ENCODE measurements at places on chromosomes 16 and 17.

GRCh38 chr16:79970551-79971236 lies 370.2 kb upstream of the MAF start:
- no peak for DNase-seq

- no peak for DNase-seq
Observed at GRCh38 chr17:44807093-44807816, 22.8 kb downstream of the GJC1 start.

- DNase-seq = no peak
Observed at GRCh38 chr16:86664522-86665318, 86.4 kb downstream of the FOXL1 start.

GRCh38 chr16:10921536-10922327 lies 20.5 kb downstream of the DEXI start:
- DNase-seq = no peak

DNA sequence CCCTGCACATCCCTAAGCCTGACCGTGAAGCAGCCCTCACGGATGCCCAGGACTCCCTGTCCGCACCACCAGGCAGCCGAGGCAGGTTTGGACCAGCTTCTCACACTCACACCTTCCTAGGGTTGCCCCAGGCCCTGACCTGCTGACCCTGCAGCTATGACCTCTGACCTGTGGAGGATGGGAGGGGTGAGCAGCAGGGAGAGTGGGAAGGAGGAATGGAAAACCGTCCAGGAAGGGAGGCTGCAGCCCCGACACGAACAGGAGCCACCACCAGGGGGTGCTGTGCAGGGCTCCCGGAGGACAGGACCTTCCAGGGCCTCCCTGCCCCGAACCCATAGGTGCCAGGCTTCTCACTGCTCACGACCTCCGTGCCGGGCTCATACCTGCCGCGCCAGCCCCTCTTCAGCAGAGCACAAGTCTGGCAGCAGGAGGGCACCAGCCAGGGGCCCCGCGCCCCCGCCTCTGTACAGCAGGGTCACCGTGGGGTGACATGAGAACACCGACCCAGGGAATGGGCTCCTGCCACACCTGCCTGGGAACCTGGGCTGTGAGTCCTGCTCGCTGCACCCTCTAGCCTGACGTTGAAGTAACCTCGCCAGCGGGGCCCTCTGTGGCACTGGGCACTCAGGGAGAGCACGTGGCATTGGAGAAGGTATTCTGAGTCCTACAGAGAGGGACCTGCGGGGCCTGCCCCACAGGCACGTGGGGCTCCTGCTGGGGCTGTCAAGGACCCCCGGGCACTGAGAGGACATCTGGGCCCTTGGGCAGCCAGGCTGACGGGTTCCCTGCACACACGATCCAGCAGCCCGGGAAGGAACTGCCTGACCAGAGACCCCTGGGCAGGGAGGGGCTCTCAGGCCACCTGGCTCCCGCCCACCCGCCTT lies 37.6 kb downstream of the CTU2 start:
- DNase-seq = peak; percentile 87

GRCh38 chr17:18259621-18260331 lies 686 bp upstream of the MIEF2 start:
- DNase-seq = no peak

- no peak for DNase-seq
Observed at GRCh38 chr17:34720760-34721159, 141.4 kb downstream of the TMEM132E start.

GRCh38 chr17:82604532-82604931 lies 43.7 kb downstream of the WDR45B start:
- no peak for DNase-seq

- no peak for DNase-seq
Observed at GRCh38 chr16:7515543-7515942, 182.9 kb downstream of the RBFOX1 start.

GRCh38 chr17:60790205-60790604 lies 112.6 kb downstream of the BCAS3 start:
- DNase-seq = no peak

DNA sequence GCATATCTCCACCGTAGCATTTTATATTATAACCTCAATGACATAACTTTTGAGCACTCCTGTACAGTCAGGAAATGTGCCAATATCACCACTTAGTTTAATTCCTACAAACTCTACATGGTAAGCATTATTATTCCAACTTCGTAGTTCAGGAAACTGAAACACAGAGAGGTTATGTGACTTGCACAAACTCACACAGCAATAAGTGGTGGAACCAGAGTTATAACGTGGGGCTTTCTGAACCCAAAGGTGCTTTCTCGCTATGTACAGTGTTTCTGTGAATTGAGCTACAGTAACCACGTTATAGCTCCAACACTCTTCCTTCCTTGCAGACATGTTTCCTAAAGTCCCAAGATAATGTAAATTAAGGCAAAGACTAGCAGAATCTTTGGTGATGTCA lies 330.2 kb downstream of the GRIN2A start:
- no peak for DNase-seq

- no peak for DNase-seq
Observed at GRCh38 chr17:83052241-83052564, 27.2 kb upstream of the METRNL start.

- no peak for DNase-seq
Observed at GRCh38 chr16:47019568-47019967, 46.1 kb upstream of the DNAJA2 start.

DNA sequence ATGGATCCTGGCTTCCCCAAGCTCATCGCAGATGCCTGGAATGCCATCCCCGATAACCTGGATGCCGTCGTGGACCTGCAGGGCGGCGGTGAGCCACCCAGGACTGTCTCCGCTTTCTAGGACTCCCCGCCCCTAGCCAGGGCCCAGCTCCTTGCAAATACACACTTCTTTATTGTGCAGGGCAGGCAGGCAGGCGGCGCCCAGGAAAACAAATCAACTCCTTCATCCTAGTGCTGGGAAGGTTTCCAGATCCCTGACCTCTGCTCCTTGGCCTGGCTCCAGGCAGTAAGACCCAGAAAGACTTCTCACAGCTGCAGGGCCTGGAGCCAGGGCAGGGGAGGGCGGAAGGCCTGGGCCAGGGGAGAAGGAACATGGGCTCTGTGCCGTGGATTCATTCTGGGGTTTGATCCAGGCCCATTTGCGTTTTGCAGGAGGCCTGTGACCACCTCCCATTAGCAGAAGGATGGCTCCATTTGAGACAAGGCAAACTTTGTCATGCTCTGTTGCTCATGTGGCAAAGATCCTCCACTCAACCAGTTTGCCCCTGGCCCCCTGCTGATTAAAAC lies 6.0 kb upstream of the LPCAT2 start:
- no peak for DNase-seq

- no peak for DNase-seq
Observed at GRCh38 chr17:17494499-17494869, 1.7 kb downstream of the RASD1 start.

DNA sequence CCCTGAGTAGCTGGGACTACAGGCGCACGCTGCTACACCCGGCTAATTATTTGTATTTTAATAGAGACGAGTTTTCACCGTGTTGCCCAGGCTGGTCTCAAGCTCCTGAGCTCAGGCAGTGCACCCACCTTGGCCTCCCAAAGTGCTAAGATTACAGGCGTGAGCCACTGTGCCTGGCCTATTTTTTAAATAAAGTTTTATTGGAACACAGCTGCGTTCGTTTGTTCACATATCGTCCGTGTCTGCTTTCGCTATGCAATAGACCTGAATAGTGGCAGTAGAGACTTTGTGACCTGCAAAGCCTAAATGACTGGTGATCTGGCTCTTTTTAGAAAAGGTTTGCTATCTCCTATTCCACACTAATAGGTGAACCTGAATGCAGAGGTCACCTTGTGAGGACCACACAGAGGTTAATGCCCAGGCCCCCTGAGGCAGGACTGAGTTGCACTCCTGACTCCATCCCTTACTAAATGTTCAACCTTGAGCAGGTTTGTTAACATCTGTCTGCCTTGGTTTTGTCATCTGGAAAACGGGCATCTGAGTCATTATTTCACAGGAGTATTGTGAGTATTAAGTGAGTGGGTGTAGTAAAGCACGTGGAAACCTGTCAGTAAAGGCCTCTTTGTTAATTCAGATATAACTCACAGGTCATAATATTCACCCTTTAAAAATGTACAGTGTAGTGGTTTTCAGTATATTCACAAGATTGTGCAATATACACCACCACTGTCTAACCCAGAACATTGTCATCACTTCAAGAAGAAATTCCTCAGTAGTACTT lies 157.5 kb upstream of the CACNG5 start:
- no peak for DNase-seq

DNA sequence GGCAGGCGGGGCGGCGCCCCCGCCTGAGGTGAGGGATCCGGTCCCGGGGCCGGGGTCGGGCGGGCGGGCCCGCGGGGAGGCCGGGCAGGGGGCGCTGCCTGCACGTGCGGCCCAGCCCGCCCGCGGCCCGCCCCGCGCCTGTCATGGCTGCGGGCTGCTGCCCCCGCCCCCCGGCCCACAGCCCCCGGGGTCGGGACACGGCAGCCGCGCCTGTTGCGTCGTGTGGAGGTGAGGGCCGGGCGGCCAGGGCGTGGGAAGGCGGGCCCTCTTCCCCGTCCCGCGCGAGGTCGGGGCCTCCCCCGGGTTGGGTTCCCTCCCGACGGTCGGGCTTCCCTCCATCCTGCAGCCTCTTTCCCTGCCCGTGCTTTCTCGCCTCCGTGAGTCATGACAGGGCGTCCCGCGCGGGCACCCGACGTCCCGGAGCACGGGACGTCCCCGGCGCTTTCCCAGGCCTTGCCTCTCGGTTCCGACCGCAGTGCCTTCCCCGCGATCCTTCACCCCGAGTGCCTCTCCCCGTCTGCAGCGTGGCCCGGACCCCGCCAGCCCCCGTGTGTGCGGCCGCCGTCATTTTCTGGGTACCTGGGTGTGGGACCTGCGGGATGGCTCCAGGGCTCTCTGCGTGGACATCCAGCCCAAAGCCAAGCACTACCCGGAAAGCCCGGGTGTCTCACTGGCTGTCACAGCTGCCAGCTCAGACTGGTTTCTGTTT lies 76.7 kb downstream of the CHD9 start:
- peak; percentile 32 for DNase-seq

DNA sequence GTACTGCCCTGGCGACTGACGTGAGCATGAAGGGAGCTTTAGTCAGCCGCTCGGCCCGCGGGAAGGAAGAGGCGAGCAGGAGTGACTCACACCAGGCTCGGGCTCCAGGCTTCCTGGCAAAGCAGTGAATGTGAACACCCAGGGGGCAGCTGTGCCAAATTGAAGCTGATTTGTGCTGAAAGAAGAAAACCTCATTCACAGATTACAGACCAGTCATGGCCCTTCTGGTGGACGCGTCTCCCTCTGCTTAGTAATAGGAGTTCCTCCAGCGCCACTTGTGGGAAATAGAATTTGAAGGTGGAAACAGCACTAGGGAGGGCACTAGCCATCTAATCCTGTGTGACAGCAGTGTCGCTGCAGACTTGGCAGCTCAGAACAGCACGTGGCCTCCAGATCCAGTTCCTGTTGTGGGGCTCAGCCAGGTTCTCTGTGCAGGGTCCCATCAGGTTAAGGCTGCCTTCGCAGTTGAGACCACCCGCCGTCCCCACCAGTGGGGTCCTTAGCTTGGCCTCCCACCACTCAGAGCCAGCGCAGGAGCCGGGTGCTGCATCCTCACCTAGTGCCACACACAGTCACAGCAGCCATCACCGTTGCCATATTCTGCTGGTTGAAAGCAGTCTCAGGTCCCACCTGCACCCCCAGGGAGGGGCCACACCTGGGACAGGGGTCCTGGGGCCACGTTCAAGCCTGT lies 164.5 kb upstream of the CHMP6 start:
- peak; percentile 41 for DNase-seq

GRCh38 chr17:20284022-20284421 lies 183.3 kb downstream of the LGALS9B start:
- DNase-seq = no peak

DNA sequence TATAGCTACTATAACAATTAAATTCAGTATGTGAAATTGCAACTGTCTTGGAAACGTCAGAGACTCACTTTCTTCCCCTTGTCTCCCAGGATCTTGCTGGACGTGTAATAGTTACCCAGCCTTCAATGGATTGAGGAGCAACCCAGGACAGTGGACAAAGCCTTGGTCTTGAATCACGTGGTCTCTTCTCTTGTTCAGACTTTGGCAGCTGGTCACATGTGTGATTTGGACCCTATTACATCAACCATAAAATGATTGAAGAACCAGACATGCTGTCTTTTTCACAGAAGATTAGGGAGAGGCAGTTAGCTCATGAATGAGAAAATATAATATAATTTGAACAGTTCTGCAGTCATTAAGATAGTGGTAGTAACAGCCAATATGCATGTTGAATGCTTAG lies 1085.5 kb upstream of the RBFOX1 start:
- no peak for DNase-seq

DNA sequence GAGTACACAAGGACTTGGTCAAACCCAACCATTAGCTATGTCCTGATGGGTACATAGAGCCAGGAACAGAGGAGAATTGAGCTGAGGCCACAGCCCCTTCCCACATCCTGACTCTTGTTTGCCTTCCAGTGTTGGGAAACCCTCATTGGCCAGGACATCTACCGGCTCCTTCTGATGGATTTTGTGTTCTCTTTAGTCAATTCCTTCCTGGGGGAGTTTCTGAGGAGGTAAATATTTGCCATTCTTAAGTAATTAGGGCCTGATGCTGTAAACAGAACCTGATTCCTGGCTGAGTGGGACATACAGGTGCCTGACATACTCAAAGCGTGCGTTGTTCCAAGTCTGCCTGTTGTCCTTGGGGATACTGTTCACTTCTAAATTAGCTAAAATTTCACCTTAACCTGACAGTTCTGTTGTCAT lies 42.6 kb downstream of the GDE1 start:
- no peak for DNase-seq

DNA sequence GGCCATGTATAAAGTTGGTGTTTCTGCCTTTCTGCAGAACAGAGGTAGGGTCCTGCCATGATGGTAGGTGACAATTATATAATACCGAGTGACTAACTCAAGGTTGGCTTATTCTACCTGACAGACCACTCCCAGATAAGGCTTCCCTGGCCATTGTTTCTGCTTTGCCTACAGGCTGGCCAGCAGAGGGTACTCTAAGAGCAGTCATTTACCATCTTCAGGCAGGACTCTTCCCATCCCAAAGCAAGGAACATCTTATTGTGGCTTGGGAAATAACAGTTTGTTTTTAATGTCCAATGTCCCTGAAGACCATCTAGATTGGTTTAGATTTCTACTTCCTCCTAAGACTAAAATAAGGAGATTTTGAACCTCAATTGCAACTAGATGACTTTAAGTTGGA lies 74.1 kb downstream of the SNX11 start:
- DNase-seq = no peak

DNA sequence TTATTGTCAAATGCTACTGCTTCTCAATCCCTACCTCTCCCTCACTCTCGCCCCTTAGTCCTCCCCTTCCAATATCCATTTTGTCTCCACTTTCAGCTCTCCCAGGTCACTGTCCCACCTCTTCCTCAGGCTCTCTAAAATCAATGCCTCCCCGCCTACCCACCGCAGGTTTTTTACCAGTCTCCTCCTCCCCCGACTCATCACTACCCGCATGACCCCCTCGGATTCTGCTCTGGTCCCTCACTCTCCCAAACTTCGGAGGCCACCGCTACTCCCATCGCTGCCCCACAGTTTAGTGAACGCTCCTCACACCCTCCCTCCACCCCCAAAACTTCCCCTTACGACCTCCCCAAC lies 513 bp downstream of the CRLF3 start:
- DNase-seq = no peak

GRCh38 chr17:9389111-9389527 lies 186.5 kb downstream of the STX8 start:
- DNase-seq = no peak

- no peak for DNase-seq
Observed at GRCh38 chr16:89344846-89345611, 127.5 kb downstream of the ZNF778 start.

GRCh38 chr17:76816590-76817135 lies 51.5 kb upstream of the MGAT5B start:
- no peak for DNase-seq

GRCh38 chr17:30372755-30373154 lies 6.0 kb upstream of the CPD start:
- DNase-seq = no peak

GRCh38 chr17:76700617-76701470 lies 9.9 kb downstream of the MXRA7 start:
- DNase-seq = no peak

All from omental fat pad (tissue), 4 donors.